HT-29 (cell line): ENCODE measurements at places on chromosomes 5 and 9. TPM values are rescaled to one million over a fixed set of nuclear protein-coding genes. Genes with fewer than 3 reads are reported as not detected.
A peak's percentile ranks its signal among the peaks of the same experiment; 100 is the strongest.

DNA sequence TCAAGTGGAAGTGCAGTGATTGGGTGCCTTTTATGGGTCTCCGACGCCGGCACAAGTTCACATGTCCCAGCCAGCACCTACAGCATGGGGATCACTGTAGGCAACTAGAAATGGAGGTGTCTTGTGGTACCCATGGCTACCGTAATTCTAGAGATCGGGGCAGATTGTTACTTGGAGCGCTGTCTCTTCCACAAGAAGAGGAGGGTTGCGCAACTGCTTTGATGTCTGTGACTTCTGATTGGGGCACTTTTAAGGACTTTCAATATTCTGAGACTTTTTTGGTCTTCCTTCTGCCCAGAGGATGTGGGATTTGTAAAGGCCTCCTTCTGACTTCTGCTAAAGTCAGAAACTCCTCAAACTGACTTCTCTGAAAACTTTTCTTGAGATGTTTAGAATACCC is 41.9 kb downstream of the GLRX start:
- no peak for DNase-seq

The C5orf22 gene
- total RNA-seq: 9.4 and 9.8 TPM in 2 replicates

The FOXD4L3 gene
- total RNA-seq: not detected in 2 replicates

- DNase-seq: peak; percentile 64
Measured at GRCh38 chr9:133971981-133972941, 19.9 kb downstream of the VAV2 start.

The WDR38 gene
- not detected in 2 replicates for total RNA-seq

The FAM153A gene
- not detected in 2 replicates for total RNA-seq

DNA sequence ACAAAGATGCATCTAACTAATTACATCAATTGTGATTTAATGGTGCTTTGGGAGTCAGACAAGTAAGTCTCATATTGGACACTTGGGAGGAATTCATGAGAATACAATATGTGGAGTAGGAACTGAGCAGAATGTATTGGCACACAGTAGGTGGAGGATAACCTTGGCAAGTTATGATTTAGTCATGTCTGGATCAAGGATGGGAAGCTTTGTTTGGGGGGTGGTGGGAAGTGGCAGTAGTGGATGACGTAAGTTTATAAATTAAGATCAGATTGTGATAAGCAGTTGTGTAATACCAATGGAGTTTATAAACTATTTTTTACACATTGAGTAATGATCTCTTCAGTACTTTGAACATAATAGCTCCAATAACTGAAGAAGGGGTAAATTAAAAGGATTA is 67.0 kb downstream of the SGCD start:
- no peak for DNase-seq

DNA sequence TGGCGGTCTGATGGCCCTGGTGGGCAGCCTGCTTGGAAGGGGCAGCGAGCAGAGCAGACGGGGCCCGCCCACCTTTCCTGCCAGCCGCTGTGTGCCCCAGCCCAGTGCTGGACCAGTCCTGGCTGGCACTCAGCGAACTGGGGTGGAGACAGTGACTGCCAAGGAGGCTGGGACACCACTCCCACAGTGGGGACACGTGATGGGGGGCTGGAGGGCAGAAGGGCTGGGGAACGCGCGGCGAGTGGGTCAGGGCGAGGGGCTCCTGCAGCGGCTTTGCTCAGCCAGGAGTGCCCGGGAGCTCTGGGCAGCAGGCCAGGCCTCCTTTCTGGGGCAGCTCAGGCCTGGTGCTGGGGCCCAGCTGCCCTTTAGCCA is 19.5 kb downstream of the NCS1 start:
- no peak for DNase-seq

GRCh38 chr5:10601246-10602030 is 37.6 kb downstream of the ANKRD33B start:
- peak; percentile 86 for DNase-seq

GRCh38 chr9:127555840-127556820 is 55.9 kb upstream of the STXBP1 start:
- DNase-seq: peak; percentile 76

The MARVELD2 gene
- total RNA-seq: 21.8 and 26.7 TPM in 2 replicates

GRCh38 chr5:38200872-38201557 is 57.3 kb upstream of the EGFLAM start:
- DNase-seq: no peak

DNA sequence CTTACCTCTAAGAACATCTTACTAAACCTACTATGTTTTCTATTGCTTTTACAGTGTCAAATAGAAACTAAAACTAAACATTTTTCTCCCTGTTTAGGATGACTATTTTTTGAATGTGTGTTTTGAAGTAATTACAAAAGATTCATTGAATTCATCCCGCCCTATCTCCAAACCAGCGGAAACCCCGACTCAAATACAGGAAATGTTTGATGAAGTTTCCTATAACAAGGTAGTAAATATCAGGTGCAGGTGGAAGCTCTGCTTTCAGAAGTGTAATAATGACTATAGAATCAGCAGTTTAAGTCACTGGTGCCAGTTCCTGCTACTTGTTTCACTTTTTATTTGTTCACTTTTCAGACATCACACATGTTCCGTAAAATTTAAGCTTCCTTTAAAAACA is 20.0 kb downstream of the ERAP2 start:
- no peak for DNase-seq

- DNase-seq: no peak
Measured at GRCh38 chr5:112124788-112125187, 294.3 kb downstream of the EPB41L4A start.

GRCh38 chr5:30926218-30926617 is 267.3 kb upstream of the CDH6 start:
- no peak for DNase-seq

The CDC14B gene
- 7.9 and 11.7 TPM in 2 replicates for total RNA-seq

The TMEM171 gene
- not detected in 2 replicates for total RNA-seq

DNA sequence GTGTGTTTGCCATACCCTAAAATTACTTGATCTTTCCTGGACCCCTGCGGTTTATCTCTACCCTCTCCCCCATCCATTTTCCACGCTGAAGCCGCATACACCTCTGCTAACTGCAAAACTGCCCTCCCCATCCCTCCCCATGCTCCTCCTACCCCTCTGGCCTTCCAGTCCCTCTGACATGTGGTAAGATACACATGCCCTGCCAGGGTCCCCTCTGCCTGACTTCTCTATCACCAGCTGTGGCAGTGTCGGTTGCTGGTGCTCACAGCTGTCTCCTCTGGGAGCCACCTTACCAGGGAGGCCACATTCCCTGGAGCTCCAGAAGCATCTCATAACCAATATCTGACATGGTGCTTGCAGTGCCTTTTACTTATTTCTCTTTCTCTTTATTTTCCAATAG is 58.9 kb upstream of the COL15A1 start:
- DNase-seq: no peak

DNA sequence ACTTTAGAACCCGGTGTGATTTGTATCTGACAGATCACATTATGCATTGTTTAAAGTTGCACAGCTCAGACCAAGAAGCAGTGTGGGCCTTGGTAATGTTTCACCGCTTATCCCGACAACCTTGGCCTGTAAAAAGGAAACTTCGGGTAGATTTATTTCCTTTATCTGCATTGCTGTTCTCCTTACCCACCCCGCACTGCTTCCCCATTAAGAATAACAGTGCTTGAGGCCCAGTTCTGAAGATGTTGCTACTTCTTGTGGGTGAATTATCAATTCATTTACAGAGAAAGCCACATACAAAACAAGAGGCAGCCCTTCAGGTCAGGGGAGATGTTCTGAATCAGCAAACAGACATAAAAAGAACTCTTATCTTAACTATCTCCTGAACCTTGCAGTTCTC is 8.4 kb downstream of the SMARCA2 start:
- DNase-seq: no peak

The GPSM1 gene
- total RNA-seq: 1.4 TPM in 2 replicates

DNA sequence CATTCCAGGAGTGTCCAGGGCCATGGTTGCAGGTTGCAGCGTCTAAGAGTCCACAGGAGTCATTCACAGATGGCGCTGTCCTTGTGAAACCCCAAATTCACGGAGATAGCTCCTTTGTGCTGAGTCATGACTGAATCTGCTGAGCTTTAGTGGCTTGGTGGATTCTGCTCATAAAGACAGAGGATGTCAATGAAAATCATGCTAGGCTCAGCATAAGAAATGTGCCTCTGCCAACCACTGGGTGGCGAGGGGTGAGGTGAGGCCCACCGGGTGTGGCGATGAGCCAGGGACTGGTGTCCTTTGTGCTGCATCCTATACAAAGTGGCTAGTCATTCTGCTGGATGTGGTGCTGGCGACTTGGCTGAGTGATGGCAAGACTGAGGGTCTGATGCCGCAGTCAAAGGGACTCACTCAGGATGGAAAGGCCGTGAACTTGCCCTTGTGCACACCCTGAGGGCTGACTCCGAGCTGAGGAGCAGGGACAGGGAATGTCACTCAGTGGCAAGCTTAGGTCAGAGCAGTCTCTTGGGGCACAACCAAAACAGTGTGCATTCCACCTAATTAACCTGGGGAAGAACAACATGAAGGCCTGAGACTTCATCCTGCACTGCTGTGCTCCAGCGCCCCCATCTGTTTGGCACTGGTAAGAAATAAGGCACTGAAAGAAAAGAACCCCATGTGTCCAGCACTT is 71.5 kb downstream of the DAP start:
- peak; percentile 61 for DNase-seq
